ENCODE measurements at places on chromosomes 11 and 22.

- peak; percentile 39 for DNase-seq
Observed at GRCh38 chr22:32712644-32713355, 88.7 kb upstream of the TIMP3 start.

DNA sequence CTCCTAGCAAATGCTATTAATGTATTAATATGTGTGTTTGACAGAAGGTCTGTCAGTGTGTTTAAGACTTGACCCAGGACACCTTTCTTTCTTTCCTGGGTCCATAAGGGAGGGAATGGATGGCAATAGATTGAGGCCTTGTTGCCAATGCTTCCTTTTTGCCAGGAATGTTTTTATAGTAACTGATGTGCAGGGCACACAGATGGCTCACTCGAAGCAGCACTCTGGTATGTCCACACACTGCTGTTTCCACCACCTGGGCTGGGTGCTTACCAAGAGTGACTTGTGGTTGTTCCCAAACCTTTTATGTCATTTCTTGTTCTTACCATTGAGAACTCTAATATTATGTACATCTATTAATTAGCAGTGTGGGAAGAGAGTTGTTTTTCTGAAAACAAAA lies 396.9 kb upstream of the SYN3 start:
- no peak for DNase-seq

GRCh38 chr11:68374531-68374930 lies 62.1 kb downstream of the LRP5 start:
- DNase-seq = peak; percentile 46

GRCh38 chr11:47641600-47642098 lies 710 bp downstream of the MTCH2 start:
- peak; percentile 5 for DNase-seq

- peak; percentile 78 for DNase-seq
Observed at GRCh38 chr22:39598017-39598965, 27.7 kb downstream of the CACNA1I start.

- no peak for DNase-seq
Observed at GRCh38 chr11:37532271-37532670, 934.2 kb upstream of the RAG2 start.

DNA sequence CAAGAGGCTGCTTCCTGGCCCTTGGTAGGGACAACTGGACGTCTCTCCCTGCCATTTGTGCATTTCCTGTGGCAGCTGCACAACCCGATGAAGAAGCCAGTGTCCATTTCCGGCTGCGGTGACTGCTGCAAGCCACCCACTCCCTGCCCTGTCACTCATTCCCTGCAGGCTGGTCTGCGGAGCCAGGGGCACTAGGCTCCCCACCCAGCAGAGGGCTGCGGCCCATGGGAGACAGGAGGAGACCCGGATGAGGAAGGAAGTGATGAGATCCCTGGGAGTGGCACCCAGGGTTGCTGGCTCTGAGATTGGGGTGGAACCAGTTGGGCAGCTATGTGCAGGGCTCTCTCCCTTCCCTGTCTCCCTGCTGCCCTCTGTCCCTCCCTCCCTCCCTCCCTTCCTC lies 10.0 kb upstream of the MYRF start:
- peak; percentile 76 for DNase-seq

GRCh38 chr22:48396091-48396784 lies 1431.4 kb downstream of the BRD1 start:
- DNase-seq = no peak

- no peak for DNase-seq
Observed at GRCh38 chr22:35452351-35452781, 52.4 kb downstream of the MCM5 start.

GRCh38 chr11:47109727-47110246 lies 66.9 kb downstream of the ARFGAP2 start:
- DNase-seq = no peak

DNA sequence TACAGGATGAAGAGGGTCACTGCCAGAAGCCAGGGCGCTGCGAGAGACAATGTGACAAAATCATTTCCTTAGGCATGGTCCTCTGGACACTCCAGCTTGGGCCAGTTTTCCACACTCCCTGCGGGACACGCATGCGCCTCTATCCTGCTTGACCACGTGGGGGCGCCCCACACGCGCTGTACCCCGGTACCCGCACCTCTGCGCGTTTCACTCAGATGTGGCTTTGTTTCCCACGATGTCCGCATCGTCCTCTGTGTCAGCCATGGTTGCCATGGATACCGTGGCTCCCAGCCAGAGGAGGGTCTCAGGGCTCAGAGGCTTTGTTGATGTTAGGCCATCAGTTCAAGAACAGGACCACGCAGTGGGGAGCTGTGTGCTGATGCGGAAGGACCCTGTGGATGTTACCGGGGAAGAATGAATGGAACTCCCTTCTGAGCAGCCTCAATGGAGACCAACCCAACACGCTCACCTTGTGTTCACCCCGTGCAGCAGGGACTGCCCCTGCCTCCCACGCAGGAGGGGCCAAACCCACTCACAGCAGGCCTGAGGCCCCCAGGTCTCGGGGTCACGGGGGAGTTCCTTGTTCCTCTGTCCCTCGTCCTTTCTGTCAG lies 101.1 kb upstream of the SLC22A12 start:
- DNase-seq = peak; percentile 88

- no peak for DNase-seq
Observed at GRCh38 chr11:19714022-19714386, 1.4 kb downstream of the NAV2 start.

GRCh38 chr11:62593434-62594044 lies 2.2 kb upstream of the TUT1 start:
- peak; percentile 89 for DNase-seq

- DNase-seq = no peak
Observed at GRCh38 chr11:81072273-81072672, 1631.4 kb upstream of the TENM4 start.

- peak; percentile 94 for DNase-seq
Observed at GRCh38 chr11:12174477-12175143, 64.2 kb downstream of the MICAL2 start.

GRCh38 chr11:79076526-79077115 lies 364.2 kb downstream of the TENM4 start:
- DNase-seq = peak; percentile 61

DNA sequence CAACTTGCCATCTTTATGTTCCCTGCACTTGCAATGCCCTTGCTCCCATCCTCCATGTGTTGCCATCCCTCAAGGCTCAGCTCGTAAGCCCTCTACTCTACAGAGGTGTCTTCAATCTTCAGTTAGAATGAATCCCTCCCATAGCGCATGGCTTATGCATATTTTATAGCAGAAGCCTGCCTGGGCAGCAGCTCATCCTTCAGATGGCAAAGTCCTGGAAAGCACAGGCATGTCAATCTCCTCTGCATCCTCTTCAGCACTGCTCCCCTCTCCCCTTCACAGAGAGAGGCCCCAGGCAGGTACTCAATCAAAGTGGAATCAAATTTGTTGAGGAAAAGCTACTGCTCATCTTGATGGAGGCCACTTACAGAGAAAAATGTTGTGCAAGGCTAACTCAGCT lies 31.1 kb upstream of the ABCC8 start:
- no peak for DNase-seq

GRCh38 chr22:38454353-38455075 lies 485 bp downstream of the KCNJ4 start:
- DNase-seq = peak; percentile 38

- no peak for DNase-seq
Observed at GRCh38 chr11:94089341-94089740, 39.3 kb upstream of the PANX1 start.

DNA sequence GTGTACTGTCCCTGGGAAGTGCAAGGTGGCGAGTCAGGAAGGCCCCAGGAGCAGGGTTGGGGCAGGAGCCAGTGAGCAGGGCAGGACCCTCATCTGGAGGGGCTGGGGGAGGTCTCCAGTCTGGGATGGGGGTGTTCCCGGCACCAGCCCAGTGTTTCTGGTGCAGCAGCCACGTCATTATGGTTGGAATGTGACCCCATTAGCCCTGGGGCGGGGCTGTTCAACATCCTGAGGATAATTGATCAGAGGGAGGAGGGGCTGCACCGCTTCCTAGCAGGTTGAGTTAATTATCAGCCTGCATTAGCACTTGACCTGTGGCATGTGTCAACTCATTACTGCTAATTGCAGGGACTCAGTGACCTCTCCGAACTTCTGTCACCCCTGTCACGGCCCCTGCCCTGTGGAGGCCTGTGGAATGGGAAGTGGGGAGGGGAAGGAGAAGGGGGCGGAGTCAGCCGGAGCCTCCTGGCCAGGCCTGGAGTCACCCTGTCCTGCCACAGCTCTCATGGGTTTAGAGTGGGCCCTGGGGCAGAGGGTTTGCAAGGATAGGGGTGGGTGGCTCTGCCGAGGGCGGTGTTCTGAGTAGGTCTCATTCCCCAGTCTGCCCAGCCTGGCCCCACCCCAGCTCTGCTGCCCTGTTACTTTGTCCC lies 52.8 kb upstream of the CCDC188 start:
- peak; percentile 69 for DNase-seq

GRCh38 chr22:20587206-20587958 lies 80.0 kb downstream of the MED15 start:
- no peak for DNase-seq

DNA sequence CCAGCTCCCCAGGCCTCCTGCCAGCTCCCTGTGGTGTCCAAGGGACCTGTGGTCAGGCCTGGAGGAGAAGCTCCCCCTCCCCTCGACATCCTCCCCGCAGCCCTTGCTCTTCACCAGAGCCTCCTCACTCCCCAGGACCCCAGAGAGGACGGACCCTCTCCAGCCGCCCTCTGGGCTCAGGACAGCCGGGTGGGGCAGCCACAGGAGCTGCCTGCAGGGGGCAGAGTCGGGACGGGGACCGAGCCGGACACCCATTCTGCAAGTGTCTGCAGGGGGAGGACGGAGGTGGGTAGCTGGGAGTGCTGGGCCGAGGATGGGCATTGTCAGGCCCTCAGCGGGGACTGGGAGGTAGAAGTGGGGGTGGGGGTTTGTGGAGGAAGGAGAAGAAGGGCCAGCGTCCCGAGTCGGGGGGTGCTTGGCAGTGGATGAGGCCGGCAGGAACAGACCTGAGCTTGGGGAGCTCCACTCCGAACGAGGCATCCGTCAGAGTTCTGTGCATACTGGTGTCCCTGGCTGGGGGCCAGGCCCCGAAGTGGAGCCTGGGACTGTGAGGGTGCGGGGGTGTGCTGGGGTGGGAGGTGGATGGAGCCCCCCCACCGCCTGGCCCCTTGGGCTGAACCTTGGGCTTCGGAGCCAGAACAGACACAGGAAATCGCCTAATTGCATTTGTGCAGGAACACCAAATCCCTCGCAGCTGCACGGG lies 15.2 kb downstream of the PRR33 start:
- DNase-seq = peak; percentile 50

GRCh38 chr22:27667121-27667843 lies 134.3 kb downstream of the MN1 start:
- DNase-seq = peak; percentile 34

DNA sequence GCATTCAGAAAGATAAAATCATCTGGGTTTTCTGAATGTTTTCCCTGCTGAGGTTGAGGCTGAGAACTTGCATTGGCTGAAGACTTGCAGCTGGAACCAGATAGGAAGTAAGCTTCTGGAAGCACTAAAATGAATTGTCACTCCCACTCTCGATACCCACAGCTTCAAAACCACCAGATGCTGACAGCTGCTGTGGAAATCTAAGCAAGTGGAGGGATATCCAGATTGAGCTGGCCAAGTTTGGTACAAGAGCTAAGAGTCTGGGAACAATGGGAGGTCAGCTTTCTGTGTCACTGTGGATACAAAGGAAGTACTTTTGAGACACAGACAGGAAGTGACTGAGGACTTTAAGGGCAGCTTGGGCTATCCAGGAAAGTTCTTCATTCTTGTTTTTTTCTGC lies 51.3 kb upstream of the CD44 start:
- peak; percentile 71 for DNase-seq

DNA sequence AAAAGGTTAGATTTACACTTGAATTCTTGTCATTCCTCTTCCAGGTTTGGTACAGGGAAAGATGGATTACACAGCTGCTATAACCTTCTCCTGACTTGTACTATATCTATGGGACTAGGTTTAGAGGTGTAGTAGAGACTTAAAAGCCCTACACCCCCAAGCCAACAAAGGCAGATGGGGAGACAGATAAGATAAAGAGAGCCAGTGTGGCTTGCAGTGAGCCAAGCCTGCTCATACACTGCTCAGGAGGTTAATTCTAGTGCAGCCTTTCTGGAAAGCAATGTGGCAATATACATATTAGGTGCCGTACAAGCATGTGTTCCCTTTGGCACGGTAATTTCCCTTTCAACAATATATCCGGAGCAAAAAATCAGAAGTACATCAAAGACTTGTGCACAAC lies 10.8 kb downstream of the SIK3 start:
- DNase-seq = no peak

DNA sequence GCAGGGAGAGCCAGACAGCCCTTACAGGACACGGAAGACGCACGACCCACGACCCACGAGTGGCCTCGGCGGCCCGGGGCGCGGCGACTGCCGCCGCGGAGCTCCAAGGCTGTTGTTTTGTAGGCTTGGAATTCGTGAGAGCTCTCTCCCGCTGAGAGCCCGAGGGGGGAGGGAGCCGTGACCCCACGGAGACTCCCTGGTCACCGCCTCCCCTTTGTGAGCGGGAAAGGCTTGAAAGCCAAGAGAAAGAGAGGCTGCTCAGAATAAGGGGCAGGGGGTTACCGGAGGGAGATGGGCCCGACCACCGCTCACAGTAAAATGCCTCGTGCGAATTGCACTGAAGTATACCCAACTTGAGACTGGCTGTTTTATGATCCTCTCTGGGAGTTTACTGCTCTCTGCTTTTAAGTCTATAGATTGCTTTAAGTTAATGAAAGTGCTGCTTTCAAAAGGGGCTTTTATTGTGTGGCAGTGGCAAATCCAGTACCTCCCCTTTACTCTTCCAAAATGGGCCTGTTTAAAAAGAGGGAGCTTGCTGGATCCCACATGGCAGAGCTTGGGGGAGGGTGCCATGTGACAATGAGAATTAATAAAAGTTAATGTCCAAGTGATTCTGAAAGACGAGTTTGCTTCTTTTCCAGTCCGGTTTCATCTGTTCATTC lies 2.9 kb downstream of the PKNOX2 start:
- DNase-seq = no peak

DNA sequence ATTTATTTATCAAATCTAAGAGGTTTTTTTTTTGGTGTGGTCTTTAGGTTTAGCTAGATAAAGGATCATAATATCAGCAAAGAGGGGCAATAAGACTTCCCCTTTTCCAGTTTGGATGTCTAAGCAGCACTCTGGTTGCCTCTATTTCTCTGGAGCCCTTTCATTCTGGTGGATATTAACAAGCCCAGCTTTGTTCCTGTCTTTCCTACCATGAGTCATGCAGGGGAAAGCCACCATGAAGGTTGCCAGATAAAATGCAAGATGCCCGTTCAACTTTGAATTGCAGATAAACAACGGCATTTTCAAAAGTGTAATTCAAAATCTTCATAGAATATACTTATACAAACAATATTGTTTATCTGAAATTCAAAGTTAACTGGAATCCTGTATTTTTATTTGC lies 143.6 kb downstream of the ADAMTS15 start:
- no peak for DNase-seq

GRCh38 chr11:9263840-9264315 lies 1.3 kb downstream of the DENND5A start:
- DNase-seq = peak; percentile 97

GRCh38 chr11:114262681-114263512 lies 33.3 kb upstream of the NNMT start:
- DNase-seq = peak; percentile 54

DNA sequence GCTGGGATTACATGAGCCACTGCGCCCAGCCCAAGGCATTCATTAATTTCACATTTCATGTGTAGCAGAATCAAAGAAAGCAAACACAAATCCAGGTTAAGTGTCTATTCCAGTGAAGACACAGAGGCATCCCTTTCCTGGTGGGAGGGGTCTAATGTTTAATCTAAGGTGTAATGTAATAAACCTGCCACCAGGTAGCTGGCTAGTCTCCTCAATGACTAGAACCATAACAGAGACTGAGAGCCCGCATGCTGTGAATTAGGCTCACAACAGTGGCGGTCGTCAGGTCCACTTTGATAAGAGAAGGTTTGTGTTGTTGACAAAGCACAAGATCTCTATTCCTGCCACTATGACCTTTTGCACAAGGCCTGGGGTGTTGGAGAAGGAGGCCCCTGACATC lies 64.2 kb upstream of the ADA2 start:
- DNase-seq = no peak
